Stimulated activated CD4-positive, alpha-beta T cell treated with anti-CD3 and anti-CD28 coated beads, TNF-alpha, amount 100 ng/mL, for 24 hours (primary cell): ENCODE measurements at places on chromosomes 16 and 17.
A peak's percentile ranks its signal among the peaks of the same experiment; 100 is the strongest.

DNA sequence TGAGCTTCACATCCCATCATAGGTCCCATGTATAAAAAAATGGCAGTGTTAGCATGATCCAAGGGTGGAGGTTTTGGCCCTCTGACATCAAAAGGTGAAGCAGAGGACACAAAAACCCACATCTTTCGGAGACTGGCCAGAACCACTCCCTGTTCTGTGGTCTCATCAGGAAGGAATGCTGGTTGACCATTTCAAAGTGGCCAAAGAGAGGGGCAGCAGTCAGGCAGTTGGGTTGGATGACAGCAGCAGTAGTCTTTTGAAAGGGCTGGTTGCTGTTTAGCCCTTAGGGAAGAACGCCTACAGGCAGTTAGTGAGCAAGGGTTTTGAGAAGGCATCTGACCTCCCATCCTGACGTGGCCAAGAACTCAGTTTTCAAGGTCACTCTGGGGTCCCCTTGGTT, 40.5 kb downstream of the LCMT1 start:
- DNase-seq = no peak

- DNase-seq = no peak
Measured at GRCh38 chr16:24635900-24636610, 93.4 kb upstream of the TNRC6A start.

GRCh38 chr17:17179371-17179827, 26.7 kb downstream of the PLD6 start:
- no peak for DNase-seq

DNA sequence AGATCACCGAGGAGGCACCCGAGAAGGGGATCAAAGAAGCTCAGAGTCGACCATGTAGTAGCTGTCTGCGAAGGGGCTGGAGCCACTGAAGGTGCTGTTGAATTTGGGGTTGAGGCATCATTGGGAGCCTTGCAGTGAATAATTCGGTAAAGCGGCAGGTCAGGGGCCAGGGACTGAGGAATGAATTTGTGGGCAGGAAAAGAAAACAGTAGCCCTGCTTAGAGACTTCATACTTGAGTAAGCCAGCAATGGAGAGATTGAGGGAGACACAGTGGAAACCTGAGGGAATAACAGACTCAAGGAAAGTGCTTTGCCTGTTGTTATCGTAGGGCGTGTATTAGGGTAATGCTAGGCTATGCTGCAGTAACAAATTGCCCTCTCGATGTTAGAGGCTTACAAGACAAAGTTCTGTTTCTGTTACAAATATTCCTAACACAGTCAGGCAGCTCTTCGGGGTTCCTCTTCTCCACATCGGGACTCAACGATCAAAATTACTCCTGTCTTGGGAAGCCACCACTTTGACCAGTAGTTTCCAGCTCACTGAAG, 13.4 kb upstream of the HERPUD1 start:
- DNase-seq = no peak

DNA sequence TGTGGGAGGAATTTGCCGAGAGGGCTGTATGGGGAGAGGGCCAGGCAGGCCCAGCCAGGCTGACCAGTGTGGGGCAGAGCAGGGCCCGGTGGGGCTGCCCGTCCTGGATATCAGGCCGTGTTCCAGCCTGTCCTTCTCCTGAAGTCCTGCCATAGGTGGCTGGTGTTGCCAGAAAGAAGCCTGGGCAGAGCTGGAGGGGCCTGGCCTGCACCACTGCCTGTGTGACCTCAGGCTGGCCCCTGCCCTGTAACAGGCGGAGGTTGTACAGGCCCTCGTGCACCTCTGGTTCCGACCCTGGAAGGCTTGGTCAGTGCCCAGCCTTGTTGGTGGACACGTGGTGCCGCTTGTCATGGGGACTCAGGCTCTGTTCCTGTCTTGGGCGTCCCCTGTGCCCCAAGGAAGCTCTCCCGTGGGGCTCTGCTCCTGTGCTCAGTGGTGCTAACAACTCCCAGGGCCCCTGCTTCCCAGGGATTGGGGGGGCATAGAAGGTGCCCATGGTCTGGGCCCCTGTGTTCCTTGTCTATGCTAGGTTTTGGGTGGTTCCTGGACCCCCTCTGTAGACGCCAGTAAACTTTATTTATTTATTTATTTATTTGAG, 33.3 kb downstream of the ADCY7 start:
- DNase-seq = no peak

DNA sequence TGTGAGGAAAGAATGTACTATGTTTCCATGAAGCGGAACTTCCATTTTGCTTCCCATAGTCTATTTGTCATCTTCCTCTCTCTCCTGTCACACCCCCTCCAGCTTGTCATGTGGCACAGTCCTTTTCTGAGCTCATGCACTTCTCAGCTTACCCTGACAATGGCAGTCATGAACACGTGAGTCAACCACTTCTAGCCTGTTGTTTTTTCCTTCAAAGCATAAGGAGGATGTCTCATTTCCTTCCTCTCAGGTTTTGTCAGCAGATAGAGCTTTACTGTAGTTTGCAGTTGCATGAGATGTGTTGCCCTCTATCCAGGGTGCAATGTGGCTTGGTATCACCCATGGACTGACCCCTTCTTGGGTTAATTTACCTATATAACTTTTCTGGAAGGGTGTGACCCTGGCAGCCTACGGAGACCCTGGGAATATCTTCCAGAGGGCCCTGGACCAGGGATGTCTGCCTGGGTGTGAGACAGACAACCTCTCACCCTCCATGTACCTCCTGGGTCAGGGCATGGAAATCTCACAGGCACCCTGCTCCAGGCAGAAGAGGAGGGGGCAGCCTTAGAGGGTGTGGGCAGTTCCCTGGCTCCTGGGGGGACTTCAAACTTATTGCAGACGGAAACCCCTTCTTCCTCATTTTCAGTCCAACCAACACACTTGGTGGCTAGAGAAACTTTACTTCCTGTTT, 4.0 kb upstream of the ZNF267 start:
- peak; percentile 60 for DNase-seq

DNA sequence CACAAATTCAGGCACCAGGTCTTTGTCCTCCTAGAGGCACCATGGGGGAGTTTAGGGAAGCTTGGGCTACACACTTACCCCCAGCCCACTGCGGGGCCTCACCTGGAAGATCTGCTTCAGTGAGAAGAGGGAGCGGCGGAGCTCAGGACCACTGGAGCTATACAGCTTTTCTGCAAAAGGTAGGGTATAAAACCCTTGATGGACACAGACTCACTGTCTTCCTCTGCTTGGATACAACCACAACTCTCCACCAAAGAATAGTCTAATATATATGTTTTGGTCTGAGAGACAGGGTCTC, 9.1 kb downstream of the FHOD1 start:
- DNase-seq = no peak

GRCh38 chr16:56983211-56983751, 6.1 kb upstream of the NLRC5 start:
- no peak for DNase-seq

DNA sequence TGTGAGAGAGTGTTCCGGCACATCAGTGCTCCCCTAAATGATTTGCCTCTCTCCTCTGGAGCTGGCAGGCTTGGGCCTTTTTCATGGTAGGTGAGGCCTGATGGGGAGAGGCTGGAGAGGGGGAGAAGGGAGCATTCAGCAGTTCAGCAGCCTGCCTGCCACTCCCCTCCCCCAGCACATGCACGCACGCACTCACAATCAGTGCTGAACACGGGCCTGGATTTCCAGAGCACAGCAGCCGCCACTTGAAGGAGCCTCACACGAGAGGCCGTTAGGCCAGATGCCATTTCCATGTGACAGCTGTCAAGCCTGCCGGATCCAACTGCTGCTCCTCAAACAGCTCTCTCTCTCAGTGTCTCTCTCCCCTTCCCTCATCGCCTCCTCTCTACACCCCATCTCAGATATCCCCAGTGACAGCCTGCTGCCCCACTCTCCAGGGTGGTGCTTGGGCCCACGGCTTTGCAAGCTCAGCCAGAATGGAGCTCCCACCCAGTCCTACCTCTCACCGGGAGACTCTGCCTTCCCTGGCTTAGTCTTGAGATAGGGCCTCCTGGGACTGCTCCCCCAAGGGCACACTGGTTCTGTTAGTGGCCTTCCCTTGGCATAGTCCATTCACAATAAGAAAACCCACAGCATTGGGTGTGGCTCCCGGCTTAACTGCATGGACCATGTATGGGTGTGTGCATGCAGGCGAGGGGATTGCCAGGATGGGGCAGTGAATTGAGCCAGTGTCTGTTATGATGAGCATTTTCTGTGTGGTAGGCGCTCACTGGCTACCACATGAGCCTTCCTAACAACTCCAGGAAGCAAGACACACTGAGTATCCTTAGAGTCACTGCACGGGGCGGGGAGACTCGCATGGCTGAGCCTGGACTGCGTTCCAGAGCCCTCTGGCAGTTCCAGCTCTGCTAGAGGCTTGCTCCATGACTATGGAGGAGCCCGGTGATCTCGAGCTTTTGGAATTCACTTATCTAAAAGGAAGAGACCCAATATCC, 226.2 kb downstream of the CCDC182 start:
- no peak for DNase-seq

GRCh38 chr16:678858-679813, 1.1 kb upstream of the STUB1 start:
- DNase-seq = peak; percentile 59

DNA sequence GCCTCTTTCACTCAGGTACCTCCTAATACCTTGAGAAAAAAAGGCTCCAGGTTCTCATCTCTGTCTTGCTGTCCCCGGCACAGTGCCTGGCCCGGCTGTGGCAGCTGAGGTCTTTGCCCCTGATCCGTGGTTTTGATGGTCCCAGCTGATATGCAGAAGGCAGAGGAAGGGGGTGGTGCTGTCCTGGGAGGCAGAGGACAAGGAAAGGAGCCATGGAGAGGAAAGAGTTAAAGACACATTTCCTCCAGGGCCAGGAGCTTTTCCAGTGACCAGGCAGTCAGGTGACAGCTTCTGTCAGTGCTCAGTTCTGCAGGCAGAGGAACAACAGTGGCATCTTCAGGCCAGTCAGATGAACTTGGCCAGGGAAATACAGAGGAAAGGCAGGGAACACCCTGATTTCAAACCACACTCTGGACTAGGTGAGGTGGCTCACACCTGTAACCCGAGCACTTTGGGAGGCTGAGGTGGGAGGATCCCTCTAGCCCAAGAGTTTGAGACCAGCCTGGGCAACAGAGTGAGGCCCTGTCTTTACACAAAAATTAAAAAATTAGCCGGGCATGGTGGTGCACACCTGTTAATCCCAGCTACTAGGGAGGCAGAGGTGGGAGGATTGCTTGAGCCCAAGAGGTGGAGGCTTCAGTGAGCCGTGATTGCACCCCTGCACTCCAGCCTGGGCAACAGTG, 3.3 kb upstream of the COG1 start:
- DNase-seq = no peak

DNA sequence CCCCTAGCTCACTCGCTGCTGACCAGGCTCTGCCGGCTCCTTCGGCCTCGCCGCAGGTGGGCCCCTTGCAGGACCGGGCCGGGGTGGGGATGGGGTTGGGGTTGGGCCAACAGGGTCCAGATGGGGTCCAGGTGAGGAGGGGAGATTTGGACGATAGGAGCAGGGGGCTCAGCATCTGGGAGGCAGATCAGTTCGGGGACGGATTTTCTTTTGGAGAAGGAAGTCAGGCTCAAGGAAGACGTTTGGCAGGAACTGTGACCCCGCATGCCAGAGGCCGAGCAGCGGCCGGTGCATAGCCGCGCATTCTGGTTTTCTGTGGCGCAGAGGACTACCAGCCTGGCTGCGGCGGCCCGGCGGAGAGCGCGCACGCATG, 845 bp upstream of the ALDOA start:
- DNase-seq = no peak

- no peak for DNase-seq
Measured at GRCh38 chr17:63999680-64000531, 1.8 kb downstream of the PRR29 start.

- DNase-seq = no peak
Measured at GRCh38 chr17:45677770-45678169, 106.3 kb upstream of the CRHR1 start.

DNA sequence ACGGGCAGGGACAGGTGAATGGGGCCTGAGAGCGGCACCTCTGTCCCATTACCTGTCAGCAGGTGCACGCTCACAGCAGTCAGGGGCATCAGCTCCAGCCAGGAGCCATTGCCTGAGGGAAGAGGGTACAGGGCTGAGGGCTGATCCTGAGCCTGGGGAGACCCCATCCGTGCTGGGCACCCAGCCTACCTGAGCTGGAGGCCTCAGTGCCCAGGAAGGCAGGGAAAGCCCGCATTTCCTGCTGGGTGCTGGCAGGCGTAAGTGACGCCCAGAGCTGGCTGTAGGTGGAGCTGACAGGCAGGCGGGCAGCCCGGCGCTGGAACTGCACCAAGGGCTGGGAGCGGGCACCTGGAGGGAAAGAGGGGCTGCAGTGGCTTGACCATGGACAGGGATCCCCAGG, 7.4 kb downstream of the FAM171A2 start:
- no peak for DNase-seq

DNA sequence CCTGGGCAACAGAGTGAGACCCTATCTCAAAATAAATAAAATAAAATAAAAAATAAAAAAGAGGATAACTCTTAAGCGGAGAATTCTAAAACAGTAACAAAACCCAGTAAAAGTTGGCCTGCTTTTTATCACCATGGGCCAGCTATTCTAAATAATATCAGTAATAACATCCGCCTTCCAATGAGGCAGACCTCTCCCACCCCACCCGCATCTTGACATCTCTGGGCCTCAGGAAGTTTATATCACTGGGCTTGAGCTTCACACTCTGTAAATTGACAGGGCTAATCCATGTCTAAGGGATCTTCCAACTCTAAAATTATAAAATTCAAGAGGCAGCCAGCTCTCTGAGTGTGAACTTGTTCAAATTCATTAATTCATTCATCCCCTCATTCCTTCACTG, 82.9 kb upstream of the MTMR4 start:
- DNase-seq = no peak

- DNase-seq = no peak
Measured at GRCh38 chr17:41492771-41493170, 3.1 kb upstream of the KRT36 start.

DNA sequence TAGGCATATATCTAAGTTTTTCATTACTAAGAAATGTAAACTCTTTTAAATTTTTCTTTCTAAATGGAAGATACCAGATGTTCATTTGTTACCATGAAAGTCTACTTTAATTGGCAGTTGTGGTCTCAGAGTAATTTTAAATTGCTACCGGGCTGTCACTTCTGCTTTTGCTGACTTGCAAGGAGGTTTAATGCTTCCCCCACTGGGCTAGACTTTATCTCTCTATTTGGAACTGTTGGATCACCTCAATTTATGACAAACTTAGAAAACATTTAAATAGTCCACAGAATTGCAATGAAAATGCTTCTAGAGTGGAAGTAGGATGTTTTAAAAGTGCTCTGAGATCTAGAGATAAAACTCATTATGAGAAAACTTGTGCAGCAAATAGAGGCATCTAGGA, 479.8 kb upstream of the GOT2 start:
- DNase-seq = no peak

DNA sequence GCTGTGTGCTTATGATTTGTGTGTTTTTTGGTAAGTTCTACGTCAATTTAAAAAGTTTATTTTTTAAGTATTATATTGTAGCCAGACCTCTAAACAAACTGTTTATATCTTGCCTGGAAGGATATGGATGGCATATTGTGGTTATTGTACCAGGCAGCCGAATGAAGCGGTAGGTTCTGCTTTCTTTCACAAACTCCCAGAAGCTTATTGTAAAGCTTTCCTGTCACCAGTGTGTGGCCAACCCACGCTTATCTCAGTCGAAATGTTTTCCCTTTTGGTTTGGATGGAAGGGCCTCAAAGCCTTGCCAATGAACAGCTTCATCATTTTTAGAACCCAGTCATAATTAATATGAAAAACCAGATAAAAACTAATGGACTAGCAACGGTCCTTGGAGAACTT, 53.1 kb downstream of the CYB5B start:
- no peak for DNase-seq

- no peak for DNase-seq
Measured at GRCh38 chr16:48371393-48371780, 13.8 kb downstream of the SIAH1 start.

GRCh38 chr17:82236142-82236971, 7.5 kb downstream of the SLC16A3 start:
- DNase-seq = peak; percentile 48
